Activated effector memory CD4-positive, alpha-beta T cell treated with anti-CD3 and anti-CD28 coated beads, Interleukin-2, amount 50 U/mL, for 16 hours (primary cell): ENCODE measurements at places on chromosomes 5 and 9.
A peak's percentile ranks its signal among the peaks of the same experiment; 100 is the strongest.

DNA sequence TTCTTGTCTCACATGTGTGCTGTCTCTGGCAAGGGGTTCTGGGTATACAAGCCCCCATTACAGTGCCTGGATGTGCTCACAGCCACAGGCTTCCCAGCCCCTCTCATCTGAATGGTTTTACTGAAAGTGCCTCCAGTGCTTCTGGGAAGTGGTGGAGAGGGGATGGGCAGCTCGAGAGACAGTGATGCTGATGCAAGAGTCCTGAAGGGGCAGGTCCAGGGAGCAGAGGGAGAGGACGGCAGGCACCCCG is 93.5 kb downstream of the PHF2 start:
- peak; percentile 56 for DNase-seq

DNA sequence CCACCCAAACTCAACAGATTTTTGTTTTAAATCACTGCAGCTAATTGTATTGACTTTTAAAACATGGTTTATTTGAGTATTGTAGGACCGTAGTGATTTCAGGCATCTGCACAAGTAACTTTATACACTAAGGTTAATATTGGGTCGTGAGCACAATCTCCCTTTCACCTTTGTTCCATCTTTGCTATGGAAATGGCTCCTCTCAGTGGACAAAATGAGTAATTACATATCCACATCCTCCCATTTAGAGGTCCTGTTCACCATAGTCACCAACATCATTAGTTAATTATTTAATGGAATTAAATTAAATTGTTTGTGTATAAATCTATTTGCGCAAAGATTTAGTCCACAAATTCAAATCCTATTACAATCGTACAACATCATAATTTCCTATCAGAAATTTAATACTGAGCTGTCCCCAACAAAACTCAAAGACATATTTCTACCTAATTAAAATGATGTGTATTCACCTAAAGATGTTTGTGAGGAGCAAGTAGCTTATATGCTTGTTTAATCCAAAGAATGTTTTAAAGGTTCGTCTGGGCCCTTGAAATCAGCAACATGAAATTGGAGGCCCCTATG is 173.0 kb upstream of the DAPK1 start:
- no peak for DNase-seq

DNA sequence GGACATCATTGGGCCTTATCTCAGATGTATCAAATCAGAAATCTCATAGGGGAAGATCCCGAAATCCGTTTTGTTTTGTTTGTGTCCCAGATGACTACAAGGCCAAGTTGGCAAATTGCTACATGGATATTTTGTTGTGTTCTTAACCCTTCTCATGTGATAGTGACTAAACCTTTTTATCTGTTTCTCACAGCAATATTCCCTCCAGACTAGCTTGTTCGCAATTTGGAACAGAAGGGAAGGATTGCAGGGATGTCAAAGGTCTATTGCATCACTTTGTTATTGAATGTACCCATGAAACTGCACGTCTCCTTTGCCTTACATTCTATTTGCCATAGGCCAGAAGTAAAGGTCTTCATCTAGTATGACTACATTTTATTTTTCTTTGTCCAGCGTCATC is 453.9 kb downstream of the NFIB start:
- no peak for DNase-seq

- DNase-seq = no peak
Measured at GRCh38 chr5:144549580-144549979, 378.9 kb downstream of the KCTD16 start.

DNA sequence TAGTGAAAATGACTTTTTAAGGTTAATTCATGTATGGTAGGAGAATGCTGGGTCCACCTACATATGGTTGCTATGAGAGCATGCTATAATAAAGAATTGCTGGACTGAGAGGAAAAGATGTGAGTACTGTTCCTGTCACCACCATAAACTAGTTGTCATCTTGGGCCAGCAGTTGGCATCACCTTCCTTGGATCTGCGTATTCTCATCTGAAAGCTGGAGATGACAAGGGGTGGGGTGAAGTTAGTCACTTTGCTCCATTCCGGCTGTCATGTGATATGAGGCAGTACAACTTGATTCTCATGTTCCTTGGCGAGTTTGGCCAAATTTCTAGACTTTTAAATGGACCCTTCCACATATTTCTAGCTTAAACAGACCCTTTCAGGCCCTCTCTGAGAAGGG is 33.3 kb downstream of the PIP5K1B start:
- no peak for DNase-seq

DNA sequence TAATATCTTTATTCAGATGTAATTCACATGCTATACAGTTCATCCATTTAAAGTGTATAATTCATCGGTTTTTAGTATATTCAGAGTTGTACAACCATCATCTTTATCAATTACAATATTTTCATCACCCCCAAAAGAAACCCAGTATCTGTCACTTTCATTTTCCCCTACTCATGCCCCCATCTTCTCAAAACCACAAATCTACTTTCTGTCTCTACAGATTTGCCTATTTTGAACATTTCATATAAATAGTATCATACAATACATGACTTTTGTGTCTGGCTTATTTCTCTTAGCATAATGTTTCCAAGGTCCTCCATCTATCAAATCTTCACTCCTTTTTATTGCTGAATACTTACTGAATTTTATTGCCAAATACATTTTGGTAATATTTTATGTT is 305.1 kb upstream of the SGCD start:
- DNase-seq = no peak
